NCI-H2081 treated with DMSO at 0.1 percent for 48 hours (cell line): ENCODE measurements at places on chromosomes 16 and 17.

DNA sequence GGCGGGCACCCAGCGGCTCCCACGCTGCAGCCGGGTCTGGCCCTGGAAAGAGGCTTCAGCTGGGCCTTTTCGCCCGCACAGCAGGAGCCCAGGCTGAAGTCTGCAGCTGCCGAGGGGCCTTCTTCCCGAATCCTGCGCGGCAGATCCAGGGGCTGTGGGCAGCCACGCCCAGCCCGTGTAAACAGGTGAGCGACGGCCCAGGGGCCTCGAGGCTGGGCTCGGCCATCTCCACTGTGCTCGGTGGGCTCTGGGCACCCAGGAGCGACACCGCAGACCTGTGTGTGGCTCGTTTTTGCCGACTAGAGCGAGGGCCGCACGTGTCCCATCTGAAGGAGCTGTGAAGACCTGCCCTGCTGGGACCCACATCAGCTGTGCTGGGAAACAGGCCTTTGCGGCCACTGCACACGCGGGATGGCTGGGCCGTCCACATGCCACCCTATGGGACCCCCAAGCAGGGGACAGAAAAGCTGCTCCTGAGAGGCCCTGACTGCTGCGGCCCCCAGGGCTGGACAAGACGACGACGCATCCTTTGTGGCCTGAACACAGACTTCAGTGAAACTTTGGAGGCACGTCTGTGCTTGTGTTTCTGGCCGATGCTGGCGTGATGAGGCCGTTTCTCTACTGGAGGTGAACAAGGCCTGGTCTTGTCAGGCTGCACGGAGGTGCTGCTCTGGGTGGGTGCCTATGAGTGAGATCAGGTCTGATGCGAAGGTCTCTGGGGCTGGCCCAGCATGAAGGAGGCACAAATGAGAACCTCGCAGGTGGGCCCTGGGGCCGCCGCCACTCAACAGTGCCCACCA, 5.2 kb upstream of the APRT start:
- DNase-seq = no peak

DNA sequence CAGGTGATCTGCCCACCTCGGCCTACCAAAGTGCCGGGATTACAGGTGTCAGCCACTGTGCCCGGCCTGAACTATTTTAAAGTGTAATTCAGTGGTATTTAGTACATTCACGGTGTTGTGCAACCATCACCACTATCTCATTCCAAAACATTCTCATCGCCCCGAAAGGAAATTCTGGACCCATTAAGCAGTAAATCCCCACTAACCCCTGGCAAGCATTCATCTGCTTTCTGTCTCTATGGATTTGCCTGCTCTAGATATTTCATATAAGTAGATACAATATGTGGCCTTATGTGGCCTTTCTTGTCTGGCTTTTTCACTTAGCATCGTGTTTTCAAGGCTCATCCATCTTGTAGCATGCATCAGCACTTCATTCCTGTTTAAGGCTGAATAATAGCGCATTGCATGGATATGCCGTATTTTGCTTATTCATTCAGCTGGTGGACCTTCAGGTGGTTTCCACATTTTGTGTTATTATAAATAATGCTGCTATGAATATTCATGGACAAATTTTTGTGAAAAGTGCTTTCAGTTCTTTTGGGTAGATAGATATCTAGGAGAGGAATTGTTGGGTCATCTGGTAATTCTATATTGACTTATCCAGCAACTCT, 8.4 kb upstream of the HERPUD1 start:
- DNase-seq = no peak

- no peak for DNase-seq
Measured at GRCh38 chr17:16287563-16288027, 65.7 kb downstream of the CENPV start.

GRCh38 chr17:77778636-77779489, 179.6 kb upstream of the TNRC6C start:
- no peak for DNase-seq

- DNase-seq = no peak
Measured at GRCh38 chr17:41915566-41915965, 3.2 kb downstream of the ACLY start.
